ENCODE measurements at places on chromosomes 12 and 14. TPM values are rescaled to one million over a fixed set of nuclear protein-coding genes. Genes with fewer than 3 reads are reported as not detected.

DNA sequence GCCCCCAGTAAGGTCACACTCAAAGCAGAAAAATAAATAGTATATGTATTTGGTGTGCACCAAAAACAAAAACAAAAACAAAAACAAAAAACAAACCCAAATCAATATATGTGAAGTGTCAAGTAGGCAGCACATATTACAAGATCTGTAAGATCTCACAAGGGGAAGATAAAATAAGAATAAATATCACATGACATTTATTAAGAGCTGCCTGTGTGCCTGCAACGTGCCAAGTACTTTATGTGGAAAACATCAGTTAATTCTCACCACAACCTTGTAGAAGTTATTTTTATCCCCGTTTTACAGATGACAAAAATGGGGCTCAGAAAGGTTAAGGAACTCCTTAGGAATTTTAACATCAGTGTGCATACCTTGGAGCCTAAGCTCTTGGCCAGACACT is 26.6 kb downstream of the TRIM9 start:
- H3K27ac ChIP-seq, result no peak overlapping the region
- H3K27me3 ChIP-seq, result no peaks in the 10 kb centered on the region
- no peaks in the 10 kb centered on the region for H3K4me1 ChIP-seq
- H3K4me3 ChIP-seq, result no peak overlapping the region
- no peaks in the 10 kb centered on the region for H3K36me3 ChIP-seq

DNA sequence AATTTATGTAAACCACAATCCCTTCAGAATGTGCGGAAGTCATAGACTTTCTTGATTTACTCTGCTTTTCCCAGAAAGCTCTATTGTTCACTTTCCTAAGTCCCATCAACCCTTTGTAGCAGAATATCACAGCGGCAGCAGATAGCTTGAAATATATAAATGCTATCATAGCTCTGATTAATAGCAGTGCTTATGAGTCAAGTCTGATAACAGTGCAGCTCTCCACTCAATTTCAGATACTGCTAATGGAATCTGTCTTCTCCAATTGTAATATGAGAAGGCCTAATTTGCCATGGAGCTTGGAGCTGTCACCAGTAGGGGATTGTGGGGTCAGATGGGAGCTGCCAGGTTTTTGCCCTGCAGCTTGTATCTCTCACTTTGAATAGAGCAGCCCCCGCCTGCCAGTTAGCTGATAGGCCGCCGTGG is 10.9 kb downstream of the TMEM260 start:
- H3K4me3 ChIP-seq, result no peak overlapping the region
- H3K27me3 ChIP-seq, result no peaks in the 10 kb centered on the region
- no peaks in the 10 kb centered on the region for H3K4me1 ChIP-seq
- DNase-seq, result peak; percentile 31

- H3K36me3 ChIP-seq, result no peaks in the 10 kb centered on the region
- no peaks in the 10 kb centered on the region for H3K27me3 ChIP-seq
- DNase-seq, result no peak
- H3K27ac ChIP-seq, result no peak overlapping the region
- H3K4me3 ChIP-seq, result no peak overlapping the region
- no peaks in the 10 kb centered on the region for H3K4me1 ChIP-seq
Measured at GRCh38 chr14:29442696-29443095, 485.0 kb downstream of the PRKD1 start.

- H3K27ac ChIP-seq, result no peak overlapping the region
- no peak for DNase-seq
- H3K4me3 ChIP-seq, result no peak overlapping the region
- H3K36me3 ChIP-seq, result no peaks in the 10 kb centered on the region
- H3K4me1 ChIP-seq, result no peaks in the 10 kb centered on the region
Measured at GRCh38 chr12:46692606-46693005, 133.2 kb downstream of the SLC38A4 start.

- peaks cover 6% of the 10 kb centered on the region for H3K4me1 ChIP-seq
- H3K4me3 ChIP-seq, result no peak overlapping the region
- no peaks in the 10 kb centered on the region for H3K27me3 ChIP-seq
- no peak overlapping the region for H3K27ac ChIP-seq
- H3K36me3 ChIP-seq, result no peaks in the 10 kb centered on the region
Measured at GRCh38 chr14:23186913-23187654, 3.6 kb upstream of the SLC7A8 start.

DNA sequence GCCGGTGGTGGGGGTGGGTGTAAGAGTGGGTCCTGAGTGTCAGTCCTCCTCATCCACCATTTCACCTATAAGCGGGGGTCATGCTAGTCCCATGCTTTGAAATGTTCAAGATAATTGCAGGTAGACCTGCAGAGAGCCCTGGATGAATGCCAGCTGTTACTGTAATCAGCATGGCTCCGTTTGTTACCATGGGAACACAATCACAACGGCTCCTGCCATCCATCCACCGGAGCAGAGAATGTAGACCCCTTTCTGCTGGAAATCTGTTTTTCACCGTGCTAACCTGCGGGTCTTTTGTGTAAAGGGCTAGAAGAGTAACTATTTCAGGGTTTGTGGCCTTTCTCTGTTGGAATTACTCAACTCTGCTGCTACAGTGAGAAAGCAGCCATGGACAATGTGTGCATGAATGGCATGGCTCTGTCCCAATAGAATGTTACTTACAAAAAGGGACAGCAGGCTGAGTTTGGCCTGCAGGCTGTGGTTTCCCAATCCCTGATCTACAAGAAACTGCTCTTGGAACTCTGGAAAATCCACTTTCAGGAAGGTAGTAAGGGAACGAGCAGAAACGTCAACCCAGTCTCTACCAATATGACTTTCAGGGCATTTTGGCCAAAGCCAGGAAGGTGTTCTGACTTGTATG is 36.1 kb downstream of the KCTD10 start:
- H3K27me3 ChIP-seq, result no peaks in the 10 kb centered on the region
- no peak overlapping the region for H3K4me3 ChIP-seq
- DNase-seq, result no peak

DNA sequence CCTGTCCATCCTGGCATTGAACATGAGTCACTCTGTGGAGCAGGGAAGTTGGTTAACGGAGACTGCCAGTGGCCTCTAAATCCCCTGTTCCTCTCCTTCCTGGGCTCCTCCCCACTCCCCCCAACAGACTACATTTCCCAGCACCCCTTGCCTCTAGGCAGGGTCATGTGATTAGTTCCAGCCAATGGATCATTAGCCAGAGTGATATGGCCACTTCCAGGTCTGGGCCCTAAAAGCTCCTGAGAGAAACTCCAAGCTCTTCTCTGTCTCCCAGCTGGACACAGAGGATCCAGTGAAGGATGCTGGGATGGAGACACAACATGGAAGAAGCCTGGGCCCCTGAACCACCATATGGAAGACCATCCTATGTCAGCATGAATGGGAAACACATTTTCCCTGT is 54.4 kb upstream of the RFLNA start:
- H3K27me3 ChIP-seq, result no peaks in the 10 kb centered on the region
- no peaks in the 10 kb centered on the region for H3K36me3 ChIP-seq
- H3K4me3 ChIP-seq, result no peak overlapping the region
- H3K4me1 ChIP-seq, result no peaks in the 10 kb centered on the region
- H3K27ac ChIP-seq, result no peak overlapping the region

DNA sequence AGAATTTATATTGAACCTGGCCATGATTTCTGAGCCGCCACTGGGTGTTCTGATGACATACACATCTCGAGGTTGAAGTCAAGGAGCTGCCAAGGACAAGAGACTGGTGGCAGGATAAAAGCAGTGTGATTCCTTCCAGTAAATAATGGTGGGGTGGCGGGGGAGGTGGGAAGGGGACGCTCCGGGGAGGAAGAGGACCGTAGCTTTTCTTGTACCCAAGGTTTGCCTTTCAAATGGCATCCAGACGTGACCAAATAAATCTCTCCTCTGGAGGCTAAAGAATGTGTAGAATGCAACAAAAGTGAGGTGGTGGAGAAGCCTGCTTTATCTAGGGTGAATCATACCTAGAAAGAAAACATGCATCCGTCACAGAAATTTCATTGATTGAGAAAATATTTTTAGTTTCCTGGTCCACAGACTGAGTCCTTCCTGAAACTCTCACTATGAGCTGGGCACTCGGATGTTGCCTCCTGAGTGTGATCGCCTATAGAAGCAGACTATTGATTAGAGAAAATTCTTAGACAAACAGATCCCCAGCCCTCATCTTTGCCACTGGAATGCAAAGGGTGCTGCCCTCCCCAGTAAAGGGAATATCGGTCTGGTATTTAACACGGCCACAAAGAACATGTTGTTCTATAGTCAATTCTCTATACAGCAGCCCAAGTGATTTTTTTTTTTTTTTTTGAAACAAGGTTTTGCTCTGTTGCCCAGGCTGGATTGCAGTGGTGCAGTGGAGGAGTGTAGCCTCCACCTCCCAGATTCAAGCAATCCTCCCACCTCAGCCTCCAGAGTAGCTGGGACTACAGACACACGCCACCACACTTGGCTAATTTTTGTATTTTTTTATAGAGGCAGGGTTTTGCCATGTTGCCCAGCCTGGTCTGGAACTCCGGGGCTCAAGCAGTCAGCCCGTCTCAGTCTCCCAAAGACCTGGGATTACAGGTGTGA is 112.1 kb downstream of the DPF3 start:
- peaks cover 5% of the 10 kb centered on the region for H3K4me1 ChIP-seq
- no peak overlapping the region for H3K4me3 ChIP-seq
- H3K36me3 ChIP-seq, result no peaks in the 10 kb centered on the region
- no peaks in the 10 kb centered on the region for H3K27me3 ChIP-seq

GRCh38 chr14:31122098-31122611 is 85.4 kb downstream of the HECTD1 start:
- H3K4me1 ChIP-seq, result no peaks in the 10 kb centered on the region
- H3K27me3 ChIP-seq, result no peaks in the 10 kb centered on the region
- peaks cover 86% of the 10 kb centered on the region for H3K36me3 ChIP-seq
- DNase-seq, result no peak
- no peak overlapping the region for H3K27ac ChIP-seq

DNA sequence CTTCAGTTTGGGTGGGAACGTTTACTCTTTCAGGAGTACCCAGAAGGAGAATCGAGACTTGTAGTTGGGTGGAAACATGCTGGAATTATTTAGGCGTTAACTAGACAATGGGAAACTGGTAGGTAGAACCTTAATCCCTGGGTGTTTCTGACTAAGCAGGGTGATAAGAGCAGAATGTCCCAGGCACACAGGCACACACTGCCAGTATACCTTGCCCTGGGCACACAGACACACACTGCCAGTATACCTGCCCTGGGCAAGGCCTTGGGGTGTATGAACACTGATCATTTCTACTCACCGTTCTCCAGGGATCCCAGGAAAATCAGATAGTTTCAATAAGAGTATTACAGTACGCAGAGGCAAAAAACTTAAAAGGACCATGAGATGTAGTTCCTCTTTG is 115.5 kb downstream of the SNAPC1 start:
- H3K36me3 ChIP-seq, result no peaks in the 10 kb centered on the region
- no peaks in the 10 kb centered on the region for H3K27me3 ChIP-seq
- no peak overlapping the region for H3K4me3 ChIP-seq
- no peak for DNase-seq

- H3K27ac ChIP-seq, result no peak overlapping the region
- no peak for DNase-seq
- H3K27me3 ChIP-seq, result no peaks in the 10 kb centered on the region
- H3K36me3 ChIP-seq, result no peaks in the 10 kb centered on the region
- no peak overlapping the region for H3K4me3 ChIP-seq
Measured at GRCh38 chr12:89665556-89665955, 43.1 kb downstream of the ATP2B1 start.

DNA sequence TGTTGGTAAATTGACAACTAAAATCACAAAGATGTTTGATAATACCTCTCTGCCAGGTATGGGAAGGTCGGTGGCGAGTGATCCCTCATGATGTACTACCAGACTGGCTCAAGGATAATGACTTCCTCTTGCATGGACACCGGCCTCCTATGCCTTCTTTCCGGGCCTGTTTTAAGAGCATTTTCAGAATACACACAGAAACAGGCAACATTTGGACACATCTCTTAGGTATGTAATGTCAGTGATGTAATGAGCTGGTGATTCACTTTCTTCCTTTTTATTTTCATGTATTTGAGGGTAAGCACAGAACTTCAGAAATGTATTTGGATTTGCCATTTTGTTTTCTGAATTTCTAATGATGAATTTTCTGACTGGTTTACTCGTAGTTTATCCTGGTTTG is 42.6 kb upstream of the LRTM2 start:
- H3K36me3 ChIP-seq, result no peaks in the 10 kb centered on the region
- H3K27ac ChIP-seq, result no peak overlapping the region
- H3K4me1 ChIP-seq, result peaks cover 20% of the 10 kb centered on the region
- no peak overlapping the region for H3K4me3 ChIP-seq
- H3K27me3 ChIP-seq, result no peaks in the 10 kb centered on the region
- DNase-seq, result no peak

GRCh38 chr14:77037938-77038568 is 9.5 kb upstream of the IRF2BPL start:
- peaks cover 72% of the 10 kb centered on the region for H3K4me1 ChIP-seq
- no peaks in the 10 kb centered on the region for H3K27me3 ChIP-seq
- H3K4me3 ChIP-seq, result peak overlapping the region; percentile 23
- H3K36me3 ChIP-seq, result no peaks in the 10 kb centered on the region
- peak overlapping the region; percentile 97 for H3K27ac ChIP-seq

- no peaks in the 10 kb centered on the region for H3K27me3 ChIP-seq
- DNase-seq, result no peak
- no peaks in the 10 kb centered on the region for H3K4me1 ChIP-seq
- no peak overlapping the region for H3K4me3 ChIP-seq
Measured at GRCh38 chr14:95204705-95205104, 47.4 kb upstream of the DICER1 start.

GRCh38 chr14:77682158-77682553 is 25.7 kb downstream of the ALKBH1 start:
- H3K4me3 ChIP-seq, result no peak overlapping the region
- no peak for DNase-seq
- H3K27ac ChIP-seq, result peak overlapping the region; percentile 8
- peaks cover 70% of the 10 kb centered on the region for H3K36me3 ChIP-seq

- no peak overlapping the region for H3K27ac ChIP-seq
- H3K4me3 ChIP-seq, result no peak overlapping the region
- H3K4me1 ChIP-seq, result peaks cover 4% of the 10 kb centered on the region
- no peaks in the 10 kb centered on the region for H3K27me3 ChIP-seq
- no peak for DNase-seq
Measured at GRCh38 chr12:88553941-88554658, 26.2 kb downstream of the KITLG start.

- peaks cover 33% of the 10 kb centered on the region for H3K4me1 ChIP-seq
- no peaks in the 10 kb centered on the region for H3K27me3 ChIP-seq
- no peak for DNase-seq
- H3K27ac ChIP-seq, result peak overlapping the region; percentile 22
- H3K36me3 ChIP-seq, result no peaks in the 10 kb centered on the region
- no peak overlapping the region for H3K4me3 ChIP-seq
Measured at GRCh38 chr12:64688219-64688618, 71.0 kb downstream of the GNS start.

The KRT72 gene
- total RNA-seq, result not detected

The ZBTB1 gene
- total RNA-seq, result 17.7 TPM

The SLC4A8 gene
- total RNA-seq, result 0.13 TPM

The SYCP3 gene
- total RNA-seq, result not detected

The VEZT gene
- 58.5 TPM for total RNA-seq

The VDR gene
- 0.45 TPM for total RNA-seq

The KIF21A gene
- total RNA-seq, result 45.8 TPM

The TAS2R9 gene
- not detected for total RNA-seq

The FGD4 gene
- 29.2 TPM for total RNA-seq
